ENCODE measurements at places on chromosomes 3 and 15.
A peak's percentile ranks its signal among the peaks of the same experiment; 100 is the strongest.

GRCh38 chr3:18649666-18650363 is 224.7 kb upstream of the SATB1 start:
- no peak for DNase-seq

- DNase-seq: peak; percentile 25
Measured at GRCh38 chr15:57376696-57377477, 582 bp downstream of the CGNL1 start.

DNA sequence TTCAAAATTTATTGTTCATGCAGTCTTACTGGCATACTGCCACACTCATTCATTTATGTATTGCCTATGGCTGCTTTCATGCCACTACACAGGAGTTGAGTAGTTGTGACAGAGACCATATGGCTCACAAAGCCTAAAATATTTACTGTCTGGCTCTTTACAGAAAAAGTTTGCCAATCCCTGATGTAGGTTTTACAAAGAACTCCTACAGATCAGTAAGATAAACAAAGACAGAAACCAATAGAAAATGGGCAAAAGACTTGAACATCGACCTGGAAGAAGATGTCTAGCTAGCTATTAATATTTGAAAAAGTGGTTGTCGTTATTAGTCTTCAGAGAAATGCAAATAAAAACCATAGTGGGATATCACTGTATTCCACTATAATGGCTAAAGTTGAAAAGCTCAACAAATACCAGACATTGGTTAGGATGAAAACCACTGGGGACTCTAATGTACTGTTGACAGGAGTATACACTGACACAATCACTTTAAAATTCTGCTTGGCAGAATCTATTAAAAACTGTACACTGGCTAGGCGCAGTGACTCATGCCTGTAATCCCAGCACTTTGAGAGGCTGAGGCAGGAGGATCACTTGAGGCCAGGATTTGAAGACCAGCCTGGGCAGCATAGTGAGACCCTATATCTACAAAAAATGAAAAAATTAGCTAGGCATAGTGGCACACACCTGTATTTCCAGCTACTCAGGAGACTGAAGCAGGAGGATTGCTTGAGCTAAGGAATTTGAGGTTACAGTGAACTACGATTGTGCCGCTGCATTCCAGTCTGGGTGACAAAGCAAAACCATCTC is 87.7 kb downstream of the NEO1 start:
- DNase-seq: no peak

DNA sequence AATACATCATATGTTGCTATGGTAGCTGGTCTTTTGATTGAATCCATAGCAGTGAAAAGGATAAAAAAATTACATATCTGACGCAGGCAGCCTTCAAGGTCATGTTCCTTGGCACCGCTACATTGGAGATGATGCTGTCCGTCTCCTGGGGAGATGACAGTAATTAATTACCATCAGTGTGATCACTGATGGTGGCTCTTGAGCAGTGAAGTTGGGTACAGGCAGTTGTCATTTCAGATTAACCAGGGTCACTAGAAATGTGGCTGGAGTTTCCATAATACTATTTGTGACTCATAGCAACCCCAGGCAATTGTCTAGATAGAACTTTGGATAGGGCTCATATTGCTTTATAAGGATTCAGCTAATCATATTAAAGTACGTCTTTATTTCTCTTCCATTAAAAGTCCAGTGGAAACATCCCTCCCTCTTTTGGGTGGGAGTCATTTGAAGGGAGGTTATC is 136.3 kb downstream of the THSD4 start:
- DNase-seq: peak; percentile 41

DNA sequence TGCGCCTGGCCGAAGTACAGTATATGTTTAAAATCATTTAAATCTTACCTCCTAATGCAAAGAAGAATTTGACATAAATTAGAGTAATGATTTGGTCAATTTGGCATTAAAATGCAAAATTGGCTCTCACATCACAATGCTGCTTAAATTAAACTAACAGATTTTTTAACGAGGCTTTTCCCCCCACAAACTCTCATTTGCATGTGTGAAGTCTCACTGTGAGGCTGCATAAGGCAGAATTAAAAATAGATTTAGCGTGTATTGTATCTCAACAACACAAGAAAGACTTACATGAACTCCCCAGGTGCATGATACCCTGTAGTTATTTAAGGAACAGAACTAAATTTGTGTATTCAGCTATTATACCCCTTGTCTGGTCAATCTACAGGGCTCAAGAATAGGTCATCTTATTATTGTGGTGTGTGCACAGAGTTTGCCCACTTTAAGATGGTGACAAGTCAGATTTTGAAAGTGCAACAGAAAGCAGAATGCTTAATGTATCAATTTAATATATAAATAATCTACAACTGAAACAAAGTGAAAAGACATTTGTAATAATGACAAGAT is 897.9 kb downstream of the EPHA3 start:
- no peak for DNase-seq

DNA sequence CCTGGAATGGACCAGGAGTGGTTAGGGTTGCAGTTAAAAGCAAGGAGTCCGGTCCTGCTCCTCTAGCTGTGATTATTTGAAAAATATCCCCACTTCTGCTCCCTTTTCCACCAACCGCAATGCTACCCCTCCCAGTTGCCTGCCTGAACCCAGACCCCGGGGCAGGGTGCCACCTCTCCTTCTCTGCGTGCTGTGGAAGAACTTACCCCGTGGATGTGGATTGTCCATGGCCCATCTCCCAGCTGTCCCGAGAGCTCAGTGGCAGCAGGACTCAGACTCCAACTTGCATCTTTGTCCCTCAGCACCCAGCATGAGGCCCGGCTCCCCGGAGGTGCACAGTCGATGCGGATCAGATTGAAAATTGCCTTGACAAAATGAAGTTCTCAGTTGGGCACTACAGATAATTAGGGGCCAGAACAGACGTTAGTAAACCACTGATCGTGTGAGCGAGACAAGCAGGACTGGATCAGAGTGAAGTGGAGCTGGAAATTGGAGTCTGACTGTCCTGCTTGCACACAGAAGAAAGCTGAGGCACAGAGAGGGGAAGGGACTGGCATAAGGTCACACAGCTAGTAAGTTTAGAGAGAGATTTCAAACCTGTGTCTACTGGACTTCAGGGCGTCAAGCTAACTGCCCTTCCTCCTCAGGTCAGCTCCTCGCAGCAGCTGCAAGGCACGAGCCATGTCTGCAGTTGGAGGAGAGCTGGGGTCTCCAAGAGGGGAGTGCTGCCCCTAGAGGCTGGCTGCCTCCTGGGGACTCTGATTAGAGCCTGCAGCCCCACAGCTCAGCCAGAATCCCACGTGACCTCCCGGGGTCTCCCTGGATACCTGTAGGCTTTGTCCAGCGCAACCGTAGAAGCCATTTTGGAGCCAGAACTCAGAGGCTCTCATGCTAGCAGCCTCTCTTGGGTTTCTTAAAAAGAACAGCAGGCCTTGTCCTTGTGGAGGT is 14.7 kb downstream of the SLC6A1 start:
- no peak for DNase-seq

- DNase-seq: no peak
Measured at GRCh38 chr3:141083836-141084649, 32.9 kb downstream of the SPSB4 start.

- no peak for DNase-seq
Measured at GRCh38 chr3:127097072-127097405, 95.9 kb upstream of the PRR23E start.

- no peak for DNase-seq
Measured at GRCh38 chr3:122665226-122665786, 15.3 kb upstream of the PARP14 start.

DNA sequence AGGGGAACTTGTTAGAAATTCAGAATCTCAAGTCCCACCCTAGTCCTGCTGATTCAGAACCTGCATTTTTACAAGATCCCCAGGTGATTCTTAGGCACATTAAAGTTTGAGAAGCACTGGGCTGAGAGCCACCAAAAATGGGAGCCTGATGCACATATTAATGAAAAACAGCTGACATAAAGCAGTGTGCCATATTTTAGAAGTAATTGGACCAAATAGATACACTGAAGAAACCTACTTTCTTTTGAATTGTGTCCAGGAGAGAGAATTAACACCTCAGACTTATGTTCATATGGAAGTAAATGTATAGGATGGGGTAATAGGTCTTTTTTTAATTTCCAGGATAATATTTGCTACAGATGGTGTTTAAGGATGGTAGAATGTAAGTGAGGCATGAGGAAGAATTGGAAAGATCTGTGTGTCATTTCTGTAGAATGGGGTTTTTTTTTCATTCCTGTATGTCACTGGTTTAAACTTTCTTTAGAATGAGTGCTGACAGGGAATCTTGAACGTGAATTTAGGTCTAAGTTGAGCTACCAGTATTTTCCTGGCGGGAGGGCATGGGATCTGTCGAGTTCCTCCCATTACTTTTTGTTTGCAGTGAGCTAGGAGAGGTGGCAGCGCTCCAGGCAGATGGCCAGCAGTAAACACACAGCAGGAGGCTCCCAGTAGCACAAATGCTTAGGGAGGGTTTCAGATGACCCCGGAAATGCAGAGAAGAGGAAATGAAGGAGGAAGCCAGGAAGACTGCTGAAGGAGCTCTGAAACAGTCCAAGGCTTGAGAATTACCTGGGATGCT is 185.6 kb downstream of the PLCL2 start:
- peak; percentile 62 for DNase-seq

DNA sequence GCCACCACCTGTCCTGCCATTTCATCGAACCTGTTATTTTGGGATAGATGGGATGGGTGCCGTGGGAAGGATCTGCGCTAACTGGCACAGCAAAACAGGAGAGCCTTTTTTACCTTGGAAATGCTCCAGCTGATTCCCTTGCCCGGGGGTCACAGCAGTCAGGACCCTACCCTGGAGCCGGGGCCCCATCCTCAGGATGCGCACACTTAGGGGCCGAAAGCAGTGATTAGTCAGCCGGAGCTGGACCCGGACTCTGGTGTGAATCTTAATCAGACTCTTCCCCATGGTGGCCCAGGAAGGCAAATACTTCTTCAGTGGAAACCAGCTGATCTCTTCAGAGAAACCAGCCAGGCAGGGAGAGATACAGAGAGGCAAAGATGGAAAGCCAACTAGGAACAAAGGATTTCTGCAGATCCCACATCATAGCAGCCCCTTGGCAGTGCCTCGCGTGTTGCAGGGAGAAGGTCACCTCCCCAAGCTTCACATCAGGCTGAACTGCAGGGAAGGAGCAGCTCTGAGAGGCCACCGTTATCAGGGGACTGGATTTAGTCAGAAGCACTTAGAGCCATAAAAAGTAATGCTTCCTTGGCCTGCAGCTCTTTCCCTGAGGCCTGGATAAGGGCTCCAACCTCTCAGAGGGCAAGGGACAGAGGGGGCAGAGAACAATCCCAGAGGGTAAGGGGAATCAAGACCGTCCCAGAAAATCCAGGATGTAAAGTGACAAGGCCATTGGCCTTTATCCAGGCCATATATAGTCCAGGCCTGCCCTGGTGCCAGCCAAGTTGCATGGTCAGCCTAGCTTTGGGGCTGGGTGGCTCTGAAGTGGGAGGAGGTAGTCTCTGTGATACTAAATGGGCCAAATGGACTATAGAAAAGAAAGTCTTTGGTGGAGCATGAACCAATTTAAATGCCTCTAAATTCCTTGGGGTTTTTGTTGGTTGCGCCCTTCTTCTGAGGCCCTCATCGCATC is 52.9 kb downstream of the WDR76 start:
- no peak for DNase-seq
